ENCODE measurements at places on chromosomes 6 and 20.

- peak; percentile 53 for DNase-seq
Observed at GRCh38 chr6:158232316-158233213, 64.4 kb downstream of the GTF2H5 start.

GRCh38 chr20:62602550-62602949, 39.8 kb upstream of the SLCO4A1 start:
- no peak for DNase-seq

DNA sequence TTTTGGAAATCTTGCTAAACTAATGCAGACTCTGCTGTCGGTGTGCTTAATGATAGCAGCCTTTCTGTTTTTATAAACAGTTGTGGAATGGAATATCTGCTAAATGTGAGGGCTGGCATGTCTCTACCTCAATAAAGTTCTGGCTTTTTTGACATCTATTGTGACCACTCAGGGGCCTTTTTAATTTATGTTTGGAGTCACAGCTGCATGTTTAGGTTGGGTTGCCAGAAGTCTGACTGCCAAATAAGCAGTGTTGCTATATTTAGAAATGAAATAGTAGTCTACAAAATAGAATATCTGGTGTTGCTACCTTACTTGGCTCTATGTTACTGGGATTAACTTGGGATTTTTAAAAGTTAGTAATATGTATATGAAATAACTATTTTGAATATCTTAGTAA, 125.1 kb upstream of the LOC128125822 start:
- no peak for DNase-seq

- no peak for DNase-seq
Observed at GRCh38 chr6:7617801-7618764, 28.1 kb downstream of the SNRNP48 start.

GRCh38 chr6:13615792-13616120, 621 bp downstream of the NOL7 start:
- peak; percentile 55 for DNase-seq

- no peak for DNase-seq
Observed at GRCh38 chr6:56794421-56794820, 151.7 kb upstream of the DST start.

- peak; percentile 44 for DNase-seq
Observed at GRCh38 chr6:14876778-14877613, 368.9 kb upstream of the JARID2 start.

GRCh38 chr6:156256161-156256560, 521.0 kb upstream of the ARID1B start:
- no peak for DNase-seq

- DNase-seq = no peak
Observed at GRCh38 chr6:20113649-20114224, 98.5 kb downstream of the MBOAT1 start.

- no peak for DNase-seq
Observed at GRCh38 chr20:62704341-62704948, 4.2 kb upstream of the NTSR1 start.

DNA sequence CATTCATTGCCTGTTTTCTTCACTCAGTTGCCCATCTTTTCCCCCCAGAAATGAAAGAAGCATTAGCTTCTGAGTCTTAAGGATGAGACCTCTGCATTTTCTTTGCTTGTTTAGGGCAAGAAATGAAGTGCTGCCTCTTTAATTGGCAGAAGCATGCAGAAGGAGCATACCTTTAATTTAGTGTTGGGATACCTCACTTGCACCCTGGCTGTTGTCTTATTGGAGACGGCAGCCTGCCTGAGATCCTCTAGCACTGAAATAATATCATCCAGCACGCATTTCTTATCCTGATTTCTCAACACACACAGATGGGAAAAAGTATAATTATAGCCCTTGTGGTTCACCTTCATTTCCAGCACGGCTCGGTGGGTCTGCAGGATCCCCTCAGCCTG, 43.1 kb downstream of the PTCHD4 start:
- DNase-seq = no peak

- DNase-seq = no peak
Observed at GRCh38 chr20:9099372-9099771, 30.5 kb downstream of the PLCB4 start.

DNA sequence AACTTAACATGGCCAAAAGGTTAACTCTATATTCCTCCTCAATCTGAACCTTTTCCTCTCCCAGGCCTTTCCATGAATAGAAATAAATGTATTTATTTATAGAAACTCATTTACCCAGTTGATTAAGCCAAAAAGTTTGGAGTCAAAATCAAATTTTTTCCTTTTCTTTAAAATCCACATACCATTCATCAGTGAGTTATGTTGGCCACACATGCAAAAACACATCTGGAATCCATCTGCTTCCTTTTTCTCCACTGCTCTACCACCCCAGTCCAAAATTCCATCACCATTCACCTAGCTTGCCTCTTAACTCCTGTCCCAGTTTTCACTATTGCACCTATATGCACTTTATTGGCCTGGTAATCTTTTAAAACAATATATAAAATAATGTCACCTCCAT, 62.4 kb upstream of the TMEM200A start:
- no peak for DNase-seq

- no peak for DNase-seq
Observed at GRCh38 chr20:35200267-35200666, 26.2 kb upstream of the MMP24 start.
